ENCODE measurements at places on chromosomes 7 and 10. TPM values are rescaled to one million over a fixed set of nuclear protein-coding genes. Genes with fewer than 3 reads are reported as not detected.

GRCh38 chr10:62016623-62017490, 115.4 kb downstream of the ARID5B start:
- DNase-seq: no peak

GRCh38 chr7:40544871-40545303, 410.1 kb downstream of the SUGCT start:
- no peak for DNase-seq

GRCh38 chr10:126895214-126895781, 9.9 kb upstream of the DOCK1 start:
- peak; percentile 35 for DNase-seq

GRCh38 chr7:154880513-154880912, 122.4 kb downstream of the PAXIP1 start:
- DNase-seq: no peak

DNA sequence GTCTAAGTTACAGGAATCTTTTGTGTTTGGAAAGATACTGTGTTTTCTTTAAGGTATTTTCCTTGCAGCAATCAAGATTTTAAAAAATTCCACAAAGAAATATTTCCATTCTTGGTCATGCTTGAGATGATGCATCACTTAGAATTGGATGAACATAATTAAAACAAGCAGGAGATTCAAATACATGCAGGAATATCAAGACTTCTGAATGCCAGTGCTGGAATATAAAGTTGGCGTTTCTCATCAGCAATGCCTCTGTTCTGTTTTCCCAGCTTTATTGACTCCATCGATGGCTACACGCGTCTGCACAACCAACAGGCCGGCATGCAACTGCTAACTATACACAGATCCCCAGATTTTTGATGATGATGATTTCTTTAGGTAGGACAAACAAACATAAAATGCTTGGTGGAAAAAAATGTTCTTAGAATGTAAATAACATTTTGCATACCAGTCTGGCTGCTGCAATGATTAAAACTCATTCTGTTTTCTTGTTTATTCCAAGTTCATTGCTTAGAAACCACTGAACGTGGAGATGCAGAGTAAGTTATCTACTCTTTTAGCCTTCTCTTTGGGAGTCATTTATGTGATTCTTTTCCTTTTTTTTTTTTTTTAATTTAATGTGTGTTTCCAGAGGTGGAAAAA, 91.3 kb upstream of the FAM171A1 start:
- no peak for DNase-seq

DNA sequence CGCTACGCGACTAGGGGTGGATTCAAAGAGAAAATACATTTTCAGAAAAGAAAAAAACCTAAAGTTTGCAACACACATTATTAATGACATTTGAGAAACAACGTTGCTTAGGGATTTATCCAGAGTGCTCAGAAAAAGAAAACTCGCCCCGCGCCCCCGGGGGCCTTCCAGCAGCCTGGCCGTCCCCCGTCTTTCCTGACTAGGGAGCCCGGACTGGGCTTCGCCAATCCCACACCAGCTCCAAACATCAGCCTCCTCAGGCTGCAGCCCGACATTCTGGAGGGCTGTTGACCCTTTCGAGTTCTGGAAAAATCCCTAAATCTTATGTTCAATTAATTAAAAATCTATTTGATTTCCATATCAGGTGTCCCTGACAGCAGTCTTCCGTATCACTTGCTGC, 48.6 kb downstream of the CLEC2L start:
- DNase-seq: no peak

DNA sequence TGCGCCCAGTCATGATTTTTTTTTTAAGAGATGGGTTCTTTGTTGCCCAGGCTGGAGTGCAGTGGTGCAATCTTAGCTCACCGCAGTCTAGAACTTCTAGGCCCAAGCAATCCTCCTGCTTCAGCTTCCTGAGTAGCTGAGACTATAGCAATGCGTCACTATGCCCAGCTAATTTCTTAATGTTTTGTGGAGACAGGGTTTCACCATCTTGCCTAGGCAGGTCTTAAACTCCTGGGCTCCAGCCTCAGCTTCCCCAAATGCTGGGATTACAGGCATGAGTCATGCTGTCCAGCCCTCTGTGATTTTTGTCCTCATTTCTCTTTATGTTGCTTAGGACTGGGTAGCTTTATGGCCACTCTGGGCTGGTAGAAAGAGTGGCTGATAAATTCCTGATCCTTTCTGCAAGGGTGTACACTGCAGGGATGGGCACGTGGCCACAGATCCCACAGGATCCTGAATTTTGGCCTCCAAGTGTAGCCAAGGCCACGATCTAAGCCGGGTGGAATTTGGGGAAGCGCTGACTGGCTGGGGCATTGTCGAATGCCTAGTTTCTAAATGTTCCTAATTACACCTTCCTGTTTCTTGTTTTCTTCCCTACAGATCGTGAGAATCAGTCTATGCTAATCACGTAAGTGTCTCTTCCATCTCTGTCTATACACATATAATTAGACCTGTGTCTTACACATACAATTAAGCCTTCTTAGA, 24.1 kb upstream of the MYH16 start:
- no peak for DNase-seq

GRCh38 chr7:1549357-1550004, 6.5 kb downstream of the TMEM184A start:
- no peak for DNase-seq

DNA sequence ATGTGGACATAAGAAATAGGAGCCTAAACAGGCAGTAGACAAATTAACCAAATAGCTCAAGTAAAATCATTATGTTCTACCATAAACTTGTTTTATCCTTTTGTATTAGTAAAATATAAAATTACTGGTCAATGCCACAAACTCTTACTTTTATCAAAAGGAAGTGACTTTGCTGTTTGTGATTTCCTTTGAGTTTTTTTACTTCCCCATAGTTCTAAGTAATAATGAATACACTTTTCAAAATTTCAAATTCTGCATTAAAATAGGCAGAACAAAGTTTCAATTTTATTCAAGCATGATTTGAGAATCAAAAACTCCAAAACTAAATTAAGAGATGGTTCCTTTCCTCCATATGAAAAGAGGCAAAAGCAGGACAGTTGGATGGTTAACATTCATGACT, 139.7 kb upstream of the ABCB5 start:
- DNase-seq: no peak

GRCh38 chr10:124742413-124743190, 1.6 kb downstream of the FAM53B start:
- DNase-seq: no peak

- DNase-seq: no peak
Observed at GRCh38 chr10:124739986-124740368, 4.2 kb downstream of the FAM53B start.

DNA sequence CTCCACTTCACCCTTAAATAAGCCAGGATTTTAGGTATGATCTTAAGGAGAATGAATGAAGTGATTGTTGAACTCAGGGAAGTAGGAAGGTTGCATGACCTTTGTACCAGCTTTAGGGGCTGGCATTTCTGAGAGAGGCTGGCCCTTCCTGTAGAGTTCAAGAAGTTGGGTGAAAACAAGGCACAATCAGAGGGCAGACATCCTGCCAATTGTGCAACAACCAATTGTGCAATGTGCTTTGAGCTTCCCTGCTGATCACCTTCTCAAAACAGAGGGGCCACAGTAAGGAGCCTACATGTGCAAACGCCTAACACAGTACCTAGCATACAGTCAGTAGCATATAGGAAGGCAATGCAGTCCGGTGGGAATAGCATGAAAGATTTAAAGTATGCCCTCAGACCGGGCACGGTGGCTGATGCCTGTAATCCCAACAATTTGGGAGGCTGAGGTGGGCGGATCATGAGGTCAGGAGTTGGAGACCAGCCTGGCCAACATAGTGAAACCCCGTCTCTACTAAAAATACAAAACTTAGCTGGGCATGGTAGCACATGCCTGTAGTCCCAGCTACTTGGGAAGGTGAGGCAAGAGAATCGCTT, 5.4 kb downstream of the CPVL start:
- no peak for DNase-seq

GRCh38 chr7:154592388-154592787, 410.5 kb downstream of the PAXIP1 start:
- DNase-seq: no peak

DNA sequence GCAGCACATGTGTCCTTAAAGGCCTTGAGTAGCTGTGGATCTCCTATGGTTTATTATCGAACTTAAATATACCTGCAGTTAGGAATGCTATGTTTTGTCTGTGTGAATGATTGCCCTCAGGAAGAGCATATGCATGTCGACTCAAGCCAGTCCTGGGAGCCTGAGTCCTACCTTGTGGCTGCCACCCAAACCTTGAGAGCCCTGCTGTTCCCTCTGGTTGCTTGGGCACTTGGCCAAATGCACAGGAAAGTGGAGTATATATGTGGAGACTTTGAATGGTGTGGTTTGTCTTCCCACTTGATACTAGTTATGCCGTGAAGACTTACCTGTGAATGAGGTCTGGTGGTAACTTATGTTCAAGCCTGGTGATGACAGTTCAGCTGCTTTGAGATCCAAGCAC, 409.8 kb downstream of the LRMDA start:
- peak; percentile 73 for DNase-seq

- no peak for DNase-seq
Observed at GRCh38 chr10:74194545-74194944, 43.5 kb downstream of the ADK start.

DNA sequence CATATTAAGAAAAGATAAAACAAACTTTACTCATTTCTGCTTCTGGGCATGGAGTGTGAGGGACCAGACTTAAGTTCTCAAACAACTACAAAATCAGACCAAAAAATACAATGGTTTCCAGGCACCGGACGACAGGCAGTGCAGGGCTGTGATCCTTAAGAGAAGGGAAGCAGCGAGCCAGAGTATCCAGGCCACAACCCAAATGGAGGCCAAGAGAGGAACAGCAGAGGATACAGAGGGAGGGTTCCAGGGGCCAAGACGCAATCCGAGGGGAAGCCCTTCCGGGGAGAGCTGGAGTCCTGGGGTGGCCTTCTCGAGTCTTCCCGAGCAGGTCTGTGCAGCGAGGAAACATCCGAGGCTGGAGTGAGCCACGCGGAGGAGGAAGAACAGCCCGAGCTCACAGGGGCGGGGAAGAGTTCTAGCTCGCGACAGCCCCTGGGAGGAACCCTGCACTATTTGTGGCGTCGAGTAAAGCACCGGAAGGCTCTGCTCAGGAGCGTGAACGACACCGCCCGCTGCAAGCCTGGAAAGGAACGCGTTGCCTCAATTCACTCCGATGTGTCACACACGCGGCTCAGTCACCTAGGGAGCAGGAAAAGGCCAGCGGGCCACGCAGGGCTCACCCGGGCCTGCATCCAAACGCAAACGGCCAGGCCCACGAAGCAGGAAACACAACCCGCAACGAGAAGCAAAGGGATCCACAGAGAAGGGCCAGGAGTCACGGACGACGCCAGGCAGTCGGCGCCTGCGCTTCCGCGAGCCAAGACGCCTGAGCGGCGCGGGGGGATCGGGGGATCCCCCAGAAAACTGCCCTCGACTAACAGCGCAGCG, 933 bp upstream of the RNF32 start:
- DNase-seq: peak; percentile 19

- no peak for DNase-seq
Observed at GRCh38 chr7:1302936-1303335, 70.3 kb downstream of the UNCX start.

GRCh38 chr10:58300676-58301075, 31.7 kb downstream of the CISD1 start:
- no peak for DNase-seq

DNA sequence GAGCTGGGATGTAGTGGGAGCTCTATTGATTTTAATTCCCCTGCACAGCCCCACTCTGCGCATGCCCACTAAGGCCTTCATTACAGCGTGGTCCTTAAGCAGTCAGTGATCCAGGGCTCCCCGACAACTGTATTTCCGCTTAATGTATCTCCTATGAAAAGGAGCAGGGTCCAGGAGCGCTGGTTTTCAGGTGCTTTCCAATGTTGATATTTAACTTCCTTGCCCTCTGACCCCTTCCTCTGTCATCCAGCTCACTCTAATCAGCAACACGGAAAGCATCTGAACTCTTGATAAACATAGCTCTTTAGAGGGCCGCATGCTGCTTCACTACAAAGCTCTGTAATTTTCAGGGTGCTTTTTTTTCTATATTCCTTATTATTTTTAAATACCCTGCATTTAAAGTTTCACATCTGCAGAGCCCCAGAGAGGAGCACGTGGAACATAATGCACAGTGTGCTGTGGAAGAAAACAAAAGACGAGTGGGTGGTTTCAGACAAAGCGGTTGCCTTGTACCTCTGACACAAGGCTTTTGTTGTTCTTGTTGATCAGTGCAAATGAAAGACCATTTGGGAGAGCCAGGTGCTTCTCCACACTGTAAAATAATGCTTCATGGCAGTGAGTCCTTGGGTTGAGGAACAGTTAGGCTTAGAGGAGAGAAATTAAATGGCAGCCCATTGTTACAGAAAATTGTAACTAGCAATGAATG, 465.9 kb upstream of the CELF2 start:
- peak; percentile 14 for DNase-seq

GRCh38 chr7:152313831-152314604, 121.8 kb downstream of the KMT2C start:
- peak; percentile 30 for DNase-seq

DNA sequence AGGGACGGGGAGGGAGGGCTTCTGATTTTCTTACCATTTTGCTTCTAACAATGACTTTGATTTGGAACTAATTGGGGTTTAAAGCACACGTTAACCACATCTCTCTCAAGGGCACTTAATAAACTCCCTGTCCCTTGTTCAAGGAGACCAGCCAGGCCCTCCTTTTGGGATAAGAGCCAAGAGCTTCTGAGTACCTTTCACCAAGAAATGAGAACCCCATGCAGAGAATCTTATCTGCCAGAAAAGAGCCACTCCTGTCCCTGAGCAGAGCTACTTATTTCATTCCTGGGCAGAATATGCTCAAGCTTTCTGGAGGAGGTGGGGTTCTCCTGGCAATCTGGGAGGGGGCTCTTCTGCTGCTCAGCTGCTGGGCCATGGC, 574.6 kb downstream of the GALNT17 start:
- DNase-seq: peak; percentile 69

- no peak for DNase-seq
Observed at GRCh38 chr7:75798770-75799169, 14.8 kb downstream of the CCL24 start.

GRCh38 chr10:33137356-33138005, 179.5 kb upstream of the ITGB1 start:
- DNase-seq: no peak

The CALHM3 gene
- not detected for total RNA-seq

The SPDYE6 gene
- not detected for total RNA-seq

The SVOPL gene
- total RNA-seq: not detected

The CCDC7 gene
- 41.2 TPM for total RNA-seq

The OR2A14 gene
- total RNA-seq: not detected

The CCDC136 gene
- total RNA-seq: 4.8 TPM

The STK31 gene
- total RNA-seq: 2.3 TPM

The SORCS1 gene
- 5.8 TPM for total RNA-seq

The TSPAN15 gene
- 9.0 TPM for total RNA-seq

The SERPINE1 gene
- total RNA-seq: 4.7 TPM

The FKBP6 gene
- total RNA-seq: 0.27 TPM

The HERPUD2 gene
- 35.9 TPM for total RNA-seq

The CH25H gene
- total RNA-seq: 6.3 TPM

The LRCH4 gene
- 107 TPM for total RNA-seq

The KCNK18 gene
- total RNA-seq: not detected

The AASS gene
- total RNA-seq: 22.9 TPM

The CAMK2G gene
- 21.2 TPM for total RNA-seq

All from thyroid gland (tissue), 4 donors.